ENCODE measurements at places on chromosomes 2 and 18. TPM values are rescaled to one million over a fixed set of nuclear protein-coding genes. Genes with fewer than 3 reads are reported as not detected.

DNA sequence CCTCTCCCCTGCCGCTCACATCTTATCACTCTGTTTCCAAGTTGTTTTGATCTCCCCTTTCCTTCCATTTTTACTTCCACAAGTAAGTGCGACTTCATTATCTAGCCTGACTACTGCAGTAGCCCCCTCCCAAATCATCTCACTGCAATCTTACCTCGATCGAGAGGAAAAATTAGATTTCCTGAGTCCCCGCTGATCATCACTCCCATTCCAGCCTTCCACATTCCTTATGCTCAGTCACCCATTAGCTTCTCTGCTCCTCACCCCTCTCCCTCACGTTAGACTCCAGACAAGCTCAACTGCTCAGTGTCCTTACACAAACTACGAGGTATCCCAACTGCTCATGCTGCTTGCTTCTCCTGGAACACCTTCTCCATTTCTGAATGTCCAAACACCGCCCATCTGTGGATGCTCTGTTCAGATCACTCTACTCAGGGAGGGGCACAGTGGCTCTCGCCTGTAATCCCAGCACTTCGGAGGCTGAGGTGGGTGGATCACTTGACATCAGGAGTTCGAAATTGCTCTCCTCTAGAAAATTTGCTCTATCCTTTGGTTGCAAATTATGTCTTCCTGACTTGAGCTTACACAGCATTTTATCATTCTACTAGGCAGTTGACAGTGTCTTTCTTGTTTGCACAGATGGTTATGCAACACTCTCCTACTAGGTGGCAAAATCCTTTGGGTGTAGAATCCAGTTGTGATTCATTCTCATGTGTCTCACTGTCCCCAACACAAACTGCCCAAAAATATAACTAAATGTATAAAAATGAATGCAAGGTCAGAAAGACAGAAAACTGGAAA is 96.5 kb downstream of the INO80D start:
- no peaks in the 10 kb centered on the region for H3K27me3 ChIP-seq
- H3K36me3 ChIP-seq = peaks cover 7% of the 10 kb centered on the region
- no peak overlapping the region for H3K27ac ChIP-seq
- DNase-seq = no peak

DNA sequence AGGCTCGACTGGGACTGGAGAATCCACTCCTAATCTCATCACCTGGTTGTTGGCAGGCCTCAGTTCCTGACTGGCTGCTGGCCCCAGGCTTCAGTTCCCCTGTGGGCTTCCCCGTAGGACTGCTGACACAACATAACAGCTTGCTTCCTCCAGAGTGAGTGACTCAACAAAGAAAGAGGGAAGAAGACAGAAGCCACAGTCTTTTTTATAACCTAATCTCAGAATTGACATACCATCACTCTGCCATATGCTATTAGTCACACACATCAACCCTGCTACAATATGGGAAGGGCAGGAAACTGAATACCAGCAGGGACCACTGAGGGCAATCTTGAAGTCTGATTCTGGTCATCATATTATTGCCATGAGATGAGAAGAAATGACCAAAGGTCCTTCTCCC is 76.8 kb upstream of the SLC14A2 start:
- H3K27ac ChIP-seq = no peak overlapping the region
- no peak for DNase-seq
- H3K4me3 ChIP-seq = no peak overlapping the region
- H3K27me3 ChIP-seq = peaks cover 10% of the 10 kb centered on the region
- peaks cover 3% of the 10 kb centered on the region for H3K36me3 ChIP-seq
- peaks cover 21% of the 10 kb centered on the region for H3K4me1 ChIP-seq

DNA sequence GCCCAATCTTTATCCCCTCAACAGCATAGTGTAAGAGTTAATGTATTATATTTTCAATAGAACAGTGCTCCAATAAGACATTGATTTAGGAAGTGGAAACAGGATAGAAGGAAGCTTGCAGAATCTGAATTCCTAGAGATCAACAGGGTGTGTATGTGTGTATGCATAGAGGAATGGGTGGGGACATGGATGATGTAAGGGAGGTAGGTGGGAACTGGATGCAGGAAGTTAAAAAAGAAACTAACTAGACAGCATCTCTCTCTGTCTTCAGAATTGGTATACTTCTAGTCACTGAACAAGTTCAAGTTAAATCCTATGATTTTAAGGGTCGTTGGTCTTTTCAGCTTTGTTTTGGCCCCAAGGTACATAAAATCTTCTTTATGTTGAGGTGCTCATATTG is 196.6 kb downstream of the PMAIP1 start:
- H3K4me1 ChIP-seq = peaks cover 3% of the 10 kb centered on the region
- H3K27ac ChIP-seq = no peak overlapping the region
- no peak for DNase-seq

GRCh38 chr2:239199041-239199768 is 201.6 kb downstream of the HDAC4 start:
- H3K4me1 ChIP-seq = peaks cover 20% of the 10 kb centered on the region
- H3K36me3 ChIP-seq = 0 out of 2 replicates have a peak, but pooled peaks cover 3% of the 10 kb centered on the region

- peaks cover 4% of the 10 kb centered on the region for H3K4me1 ChIP-seq
- no peak overlapping the region for H3K4me3 ChIP-seq
- no peak overlapping the region for H3K27ac ChIP-seq
Observed at GRCh38 chr2:241940329-241940728, 70.8 kb downstream of the RTP5 start.

The EMX1 gene
- 3.8 TPM for total RNA-seq

The BCS1L gene
- total RNA-seq = 35.4 TPM

All from WTC11 (cell line).